Activated T-cell treated with anti-CD3 and anti-CD28 coated beads for 24 hours (primary cell): ENCODE measurements at places on chromosomes 1 and 21.

DNA sequence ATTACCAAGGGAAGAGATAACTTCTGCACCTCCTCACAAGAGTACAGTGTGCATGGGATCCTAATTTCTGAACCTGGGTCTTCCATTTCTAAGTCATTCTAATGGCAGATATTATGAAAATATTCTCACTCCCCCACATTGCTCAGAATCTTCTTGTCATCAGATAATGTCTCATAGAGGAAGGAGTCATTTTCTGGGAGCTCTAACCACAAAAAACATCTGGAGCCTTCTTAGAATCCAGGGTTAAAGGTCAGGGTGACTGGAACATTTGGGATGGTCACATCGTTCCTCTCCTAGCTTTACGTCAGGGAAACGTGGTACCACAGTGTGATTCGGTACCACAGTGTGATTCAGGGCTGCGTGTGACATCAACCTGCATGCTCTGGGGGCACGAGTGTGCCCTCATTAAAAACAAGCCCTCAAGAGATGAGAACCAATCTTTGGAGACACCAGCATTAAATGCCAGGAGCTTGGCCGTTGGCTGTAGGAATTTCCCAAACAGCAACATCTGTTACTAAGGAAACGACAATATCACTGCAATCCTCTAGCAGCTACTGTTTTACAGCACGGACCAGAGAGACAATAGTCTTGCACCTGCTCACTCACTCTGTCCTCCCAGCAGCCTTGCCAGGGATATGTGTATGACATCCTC is 179.1 kb downstream of the PSMG1 start:
- DNase-seq = no peak

- DNase-seq = no peak
Measured at GRCh38 chr1:159791031-159791430, 10.3 kb downstream of the DUSP23 start.

GRCh38 chr1:87816646-87817045 is 488.0 kb downstream of the LMO4 start:
- no peak for DNase-seq

DNA sequence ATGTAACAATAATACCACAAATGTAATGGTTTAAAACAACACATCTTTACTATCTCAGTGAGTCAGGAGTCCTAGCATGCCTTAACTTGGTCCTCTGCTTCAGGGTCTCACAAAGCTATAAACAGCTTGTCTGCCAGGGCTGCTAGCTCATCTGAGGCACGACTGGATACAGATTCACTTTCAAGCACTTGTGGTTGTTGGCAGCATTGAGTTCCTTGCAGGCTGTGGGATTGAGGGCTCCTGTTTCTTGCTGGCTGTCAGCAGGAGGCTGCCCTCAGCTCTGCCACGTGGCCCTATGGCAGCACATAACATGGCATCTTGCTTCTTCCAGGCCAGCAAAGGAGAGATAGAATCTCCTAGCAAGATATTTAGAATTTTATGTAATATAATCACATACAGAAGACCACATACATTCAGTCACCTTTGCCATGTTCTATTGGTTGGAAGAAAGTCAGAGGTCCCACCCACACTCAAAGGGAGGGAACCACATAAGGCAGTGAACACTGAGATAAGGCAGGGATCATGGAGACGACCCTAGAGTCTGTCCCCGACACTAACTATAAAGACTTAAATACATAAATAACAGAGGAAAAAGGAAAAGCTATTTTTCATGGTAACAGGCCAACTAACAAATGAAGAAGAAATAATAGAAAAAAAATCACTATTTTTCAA is 18.9 kb upstream of the IPP start:
- DNase-seq = no peak

DNA sequence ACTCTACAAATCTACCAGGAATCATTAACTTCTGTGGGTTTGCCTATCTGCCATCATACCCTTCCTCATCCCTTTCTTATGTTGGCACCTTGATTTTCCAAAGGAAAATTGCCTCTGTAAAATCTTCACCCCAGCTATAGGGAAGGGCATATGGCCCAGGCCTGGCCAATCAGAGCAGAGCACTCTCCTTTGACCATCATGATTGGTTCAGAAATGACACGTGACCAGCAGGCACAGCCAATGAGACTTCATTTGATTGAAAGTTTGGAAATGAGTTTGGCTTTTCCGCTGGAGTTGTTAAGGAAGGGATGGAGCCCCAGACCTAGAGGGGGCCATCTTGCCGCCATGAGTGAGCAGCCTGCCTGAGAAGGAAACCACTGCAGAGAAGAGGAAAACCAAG is 35.1 kb upstream of the IFFO2 start:
- DNase-seq = no peak

- no peak for DNase-seq
Measured at GRCh38 chr1:24692351-24692980, 49.4 kb downstream of the SRRM1 start.

- no peak for DNase-seq
Measured at GRCh38 chr1:88801575-88802208, 89.7 kb downstream of the GTF2B start.

DNA sequence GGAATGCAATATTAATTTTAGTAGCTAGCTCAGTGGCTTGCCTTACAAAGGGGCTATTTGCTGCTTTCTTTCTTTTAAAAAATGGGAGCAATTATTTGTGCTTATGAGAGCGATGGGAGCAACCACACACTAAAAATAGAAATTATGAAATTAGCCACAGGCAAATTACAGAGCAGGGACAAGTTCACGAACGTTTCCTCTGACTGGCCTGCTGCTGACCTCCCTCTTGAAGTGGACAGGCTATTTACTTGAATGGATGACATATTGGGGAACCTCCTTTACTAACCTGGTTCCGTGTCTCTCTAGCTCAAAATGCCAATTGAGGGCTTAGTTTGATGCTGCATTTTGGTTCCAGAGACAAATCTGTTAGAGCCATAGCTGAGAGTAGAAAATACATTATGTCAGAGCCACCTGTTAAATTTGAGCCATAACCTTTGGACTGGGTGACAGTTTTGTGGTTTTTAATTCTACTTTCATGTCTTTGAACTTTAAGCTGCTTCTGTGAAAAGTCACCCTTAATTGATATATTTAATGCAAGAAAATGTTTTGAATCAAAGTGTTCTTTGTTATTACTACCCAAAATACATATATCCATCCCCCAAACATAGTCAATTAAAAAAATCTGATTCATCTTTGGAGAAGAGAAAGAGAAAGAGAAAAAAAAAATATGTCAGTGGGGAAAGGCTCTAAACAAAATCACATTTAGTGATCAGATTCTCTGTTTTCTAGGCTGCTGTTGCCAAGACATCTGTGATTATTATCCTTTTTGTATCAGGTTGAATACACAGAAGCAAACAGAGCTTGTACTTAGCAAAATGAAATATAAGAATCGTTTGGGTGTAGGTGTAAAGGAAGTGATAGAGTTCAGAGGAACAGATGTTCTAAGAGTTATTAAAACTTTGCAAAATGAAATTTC is 351.9 kb downstream of the ADGRL2 start:
- DNase-seq = no peak

- DNase-seq = no peak
Measured at GRCh38 chr21:16534408-16535101, 804.8 kb downstream of the USP25 start.

GRCh38 chr1:98975810-98976209 is 28.9 kb downstream of the PLPPR5 start:
- no peak for DNase-seq

GRCh38 chr1:37238364-37239224 is 204.3 kb upstream of the GRIK3 start:
- DNase-seq = no peak

DNA sequence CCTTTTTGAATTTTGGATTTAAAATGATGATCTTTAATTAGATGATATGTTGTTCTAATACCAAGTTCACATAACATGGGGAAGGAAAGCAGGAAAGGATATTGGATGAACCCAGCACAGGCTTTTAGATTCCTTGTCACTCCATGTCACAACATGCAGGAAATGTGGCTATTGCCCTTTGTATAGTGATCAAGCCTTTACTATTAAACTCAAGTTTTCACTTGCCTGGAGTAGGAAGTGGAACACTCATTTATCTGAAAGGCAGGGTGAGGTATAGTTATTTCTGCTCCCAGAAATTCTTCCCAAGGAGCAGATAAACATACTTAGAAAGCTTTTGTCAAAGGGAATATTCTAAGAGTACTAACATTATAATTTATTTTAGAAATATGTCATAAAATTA is 37.2 kb upstream of the BCAS2 start:
- DNase-seq = no peak

GRCh38 chr1:113904293-113904673 is 316 bp downstream of the AP4B1 start:
- no peak for DNase-seq

DNA sequence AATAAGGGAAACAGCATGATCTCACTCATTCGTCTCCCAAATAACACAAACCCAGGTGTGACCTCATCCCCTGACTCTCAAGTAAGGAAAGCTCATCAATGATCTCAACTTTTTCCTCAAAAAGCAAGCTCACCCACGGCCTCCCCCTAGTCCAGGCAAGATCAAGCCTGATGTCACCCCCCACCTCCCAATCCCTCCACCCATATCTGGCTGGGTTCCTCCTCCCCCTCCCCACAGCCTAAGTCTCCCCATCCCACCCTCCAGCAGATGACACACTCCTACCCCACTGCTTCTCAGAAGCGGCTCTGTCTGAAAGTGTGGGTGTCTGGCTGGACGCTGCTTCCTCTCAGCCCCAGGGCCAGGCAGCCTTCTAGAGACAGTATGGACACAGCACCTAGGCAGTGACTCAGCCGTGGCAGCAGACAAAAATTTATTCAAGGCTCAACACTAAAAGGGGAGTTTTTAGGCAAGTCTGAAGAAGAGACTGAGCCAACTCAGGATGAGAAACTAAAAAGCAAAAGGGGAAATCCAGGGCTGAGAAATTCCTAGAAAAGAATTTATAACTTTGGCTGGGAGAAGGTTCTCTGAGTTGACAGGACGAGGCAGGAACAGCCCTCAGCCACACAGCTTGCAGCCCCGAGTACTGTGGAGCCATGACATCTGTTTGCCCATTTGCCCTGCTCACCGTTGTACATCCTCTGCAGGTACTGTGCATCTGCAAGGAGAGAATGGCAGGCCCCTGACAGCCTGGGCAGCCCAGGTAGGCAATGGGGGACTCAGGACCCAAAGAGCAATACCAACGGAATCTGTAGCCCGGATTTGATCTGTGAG is 81.6 kb upstream of the LRRC8D start:
- peak; percentile 37 for DNase-seq

GRCh38 chr1:150869683-150870082 is 6.7 kb downstream of the ARNT start:
- no peak for DNase-seq

- DNase-seq = no peak
Measured at GRCh38 chr1:31230378-31230777, 9.3 kb downstream of the NKAIN1 start.

DNA sequence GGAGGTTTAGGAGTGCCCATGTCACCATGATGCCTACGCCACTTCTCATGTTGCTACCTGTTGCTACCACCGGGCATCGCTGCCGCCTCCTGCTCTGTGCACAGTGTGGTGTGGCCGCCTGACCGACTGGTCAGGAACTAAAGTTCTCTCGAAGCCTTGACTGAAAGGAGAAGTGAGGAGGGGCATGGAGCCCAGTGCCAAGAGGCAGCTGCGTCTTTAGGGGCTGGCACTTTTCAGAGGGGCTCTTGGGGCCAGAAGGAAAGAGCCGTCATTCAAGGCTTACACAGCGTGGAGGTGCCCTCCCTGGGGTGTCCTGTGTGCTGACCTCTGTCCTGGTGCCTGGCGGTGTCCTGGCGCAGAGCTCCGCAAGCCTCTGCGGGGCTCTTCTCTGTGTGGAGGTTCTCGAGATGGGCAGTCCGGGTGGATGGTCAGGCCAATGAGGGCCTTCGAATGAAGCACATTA is 57.2 kb downstream of the ADARB1 start:
- DNase-seq = no peak
